Caudate nucleus (tissue), 63 donors: ENCODE measurements at places on chromosomes 1 and 21.

DNA sequence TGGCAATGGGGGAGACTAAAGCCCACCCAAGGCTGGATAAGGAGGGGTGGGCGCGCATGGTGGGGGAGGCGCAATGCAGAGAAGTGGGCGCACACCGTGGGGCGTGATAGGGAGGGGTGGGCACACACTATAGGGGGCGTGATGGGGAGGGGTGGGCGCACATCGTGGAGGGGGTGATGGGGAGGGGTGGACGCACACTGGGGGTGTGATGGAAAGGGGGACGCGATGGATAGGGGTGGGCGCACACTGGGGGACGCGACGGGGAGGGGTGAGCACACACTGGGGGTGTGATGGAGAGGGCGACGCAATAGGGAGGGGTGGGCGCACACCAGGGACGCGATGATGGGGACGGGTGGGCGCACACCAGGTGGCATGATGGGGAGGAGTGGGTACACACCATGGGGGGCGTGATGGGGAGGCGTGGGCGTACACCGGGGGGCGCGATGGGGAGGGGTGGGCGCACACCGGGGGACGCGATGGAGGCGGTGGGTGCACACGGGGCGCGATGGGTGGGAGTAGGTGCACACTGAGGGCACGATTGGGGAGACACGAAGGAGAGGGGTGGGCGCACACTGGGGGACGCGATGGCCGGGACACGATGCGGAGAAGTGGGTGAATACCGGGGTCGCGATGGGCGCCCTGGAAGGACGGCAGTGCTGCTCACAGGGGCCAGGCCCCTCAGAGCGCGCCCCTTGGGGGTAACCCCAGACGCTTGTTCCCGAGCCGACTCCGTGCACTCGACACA is 929 bp downstream of the SUMO3 start:
- no peak for DNase-seq

DNA sequence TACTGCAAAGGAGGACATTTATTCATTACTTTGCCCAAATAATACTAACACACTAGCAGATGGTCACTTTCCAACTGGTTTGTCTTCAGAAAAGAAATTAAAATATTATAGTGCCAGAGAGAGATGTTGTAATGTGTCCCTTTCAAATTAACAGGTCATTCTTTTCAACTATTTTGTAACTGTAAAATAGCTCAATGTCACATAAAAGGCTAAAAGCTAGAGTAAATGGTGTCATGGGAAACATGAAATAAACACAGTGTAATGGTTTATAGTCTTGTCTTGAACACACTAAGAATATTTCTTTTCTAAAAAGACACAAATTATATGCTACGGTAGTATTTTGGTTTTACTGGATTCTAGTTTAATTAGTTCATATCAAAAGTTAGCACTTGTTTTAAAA is 77.8 kb downstream of the ADGRL2 start:
- DNase-seq = no peak

DNA sequence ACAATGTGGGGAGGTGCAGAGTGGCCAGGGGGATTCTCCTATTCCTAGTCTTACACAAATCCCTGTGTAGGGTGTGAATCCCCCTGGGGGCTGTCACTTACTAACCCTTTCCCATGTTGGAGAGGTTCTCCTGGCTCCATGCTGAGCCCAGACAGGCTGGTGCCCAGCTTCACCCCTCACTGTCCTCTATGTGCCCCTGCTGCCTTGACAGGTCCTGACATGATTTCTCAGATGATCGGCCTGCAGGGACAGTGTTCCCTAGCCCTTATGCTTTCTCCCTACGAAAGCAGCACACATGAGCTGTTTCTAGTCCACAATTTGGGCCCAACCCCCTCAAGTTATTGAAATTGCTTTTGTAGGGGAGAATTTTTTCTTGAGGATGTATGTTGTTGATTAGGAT is 68.9 kb upstream of the FAM78B start:
- no peak for DNase-seq

DNA sequence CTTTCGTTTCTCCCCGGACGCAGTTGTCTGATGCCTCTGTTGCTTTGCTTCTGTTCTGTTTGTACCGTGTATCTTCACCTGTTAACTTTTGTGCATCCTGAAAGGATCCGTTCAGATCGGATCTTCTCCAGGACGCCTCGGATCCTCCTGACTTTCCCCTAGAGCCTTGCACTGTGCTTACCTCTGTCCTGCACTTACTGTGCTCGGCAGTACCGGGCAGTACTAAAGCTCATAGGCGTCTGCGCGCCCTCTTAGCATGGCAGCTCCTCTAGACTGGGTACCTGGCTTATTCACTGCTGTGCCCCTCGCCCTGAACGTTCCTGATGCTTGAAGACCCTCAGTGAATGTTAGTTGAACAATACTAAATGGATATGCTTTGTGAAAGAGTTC is 934 bp downstream of the SCP2 start:
- DNase-seq = peak; percentile 36

GRCh38 chr21:42535602-42536171 is 22.0 kb downstream of the SLC37A1 start:
- DNase-seq = no peak

- DNase-seq = peak; percentile 61
Measured at GRCh38 chr1:63593303-63593885, at the start of gene PGM1. Gene PGM1 (plus strand): TSS chr1:63593411. CDS start chr1:63593489, 78 bp downstream.

- DNase-seq = no peak
Measured at GRCh38 chr1:172605641-172606040, 53.3 kb upstream of the FASLG start.

- peak; percentile 70 for DNase-seq
Measured at GRCh38 chr1:24714859-24715520, 30.3 kb upstream of the CLIC4 start.

DNA sequence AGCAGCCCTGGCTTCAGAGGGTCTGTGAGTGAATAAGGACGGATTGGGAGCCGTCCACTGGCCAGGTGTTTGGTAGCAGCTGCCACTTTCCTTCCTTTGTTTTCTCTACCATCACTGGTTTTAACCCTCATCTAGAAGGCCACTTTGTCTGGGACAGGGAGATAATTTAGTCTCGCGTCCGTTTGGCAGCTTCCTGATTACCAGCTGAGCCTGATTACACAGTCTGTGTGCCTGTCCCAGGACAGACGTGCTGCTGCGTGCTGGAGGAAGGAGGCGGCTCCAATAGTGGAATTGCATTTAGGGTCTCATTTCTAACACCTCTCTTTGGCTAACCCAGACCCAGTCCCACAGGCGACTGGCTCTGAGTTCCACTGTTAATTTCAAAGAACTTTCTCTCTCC is 24.6 kb upstream of the CASQ2 start:
- no peak for DNase-seq
